ENCODE measurements at places on chromosomes 4 and X.
A peak's percentile ranks its signal among the peaks of the same experiment; 100 is the strongest.

GRCh38 chrX:3518870-3519269, 172.4 kb upstream of the MXRA5 start:
- DNase-seq: no peak

DNA sequence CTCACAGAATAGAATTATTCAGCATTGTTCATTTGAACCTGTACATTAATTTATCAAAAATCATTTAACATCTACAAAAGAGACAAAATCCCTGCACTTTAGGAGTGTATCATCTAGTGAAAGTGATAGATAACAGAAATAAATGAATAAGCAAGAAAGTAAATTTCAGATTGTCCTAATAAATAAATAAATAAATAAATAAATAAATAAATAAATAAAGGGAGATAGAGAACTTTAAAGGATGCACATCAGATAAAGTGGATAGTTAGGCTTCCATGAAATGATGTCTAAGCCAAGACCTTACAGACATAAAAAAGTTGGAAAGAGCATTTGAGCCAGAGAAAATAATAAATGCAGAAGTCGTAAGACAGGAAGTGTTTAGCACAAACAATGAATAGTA, 444.7 kb downstream of the CFAP47 start:
- no peak for DNase-seq

DNA sequence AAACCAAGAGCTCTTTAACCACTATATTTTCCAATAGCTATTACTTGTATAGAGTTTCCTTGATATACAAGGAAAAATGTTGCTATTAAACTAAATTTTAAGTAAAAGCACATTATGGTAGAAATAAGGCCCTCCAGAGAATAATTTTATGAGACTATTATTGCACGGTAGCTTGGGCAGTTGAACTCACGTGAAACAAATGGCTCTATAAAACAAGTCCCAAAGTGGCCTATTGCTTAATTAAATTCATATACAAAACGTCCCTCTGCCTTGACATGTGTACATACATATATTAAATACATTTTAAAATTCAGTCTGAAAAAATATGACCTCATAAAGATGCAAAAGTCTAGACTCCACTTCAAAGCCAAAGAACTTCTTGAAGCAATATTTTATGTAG, 582.2 kb downstream of the CENPC start:
- no peak for DNase-seq

GRCh38 chr4:129176864-129177263, 80.9 kb downstream of the C4orf33 start:
- DNase-seq: no peak

DNA sequence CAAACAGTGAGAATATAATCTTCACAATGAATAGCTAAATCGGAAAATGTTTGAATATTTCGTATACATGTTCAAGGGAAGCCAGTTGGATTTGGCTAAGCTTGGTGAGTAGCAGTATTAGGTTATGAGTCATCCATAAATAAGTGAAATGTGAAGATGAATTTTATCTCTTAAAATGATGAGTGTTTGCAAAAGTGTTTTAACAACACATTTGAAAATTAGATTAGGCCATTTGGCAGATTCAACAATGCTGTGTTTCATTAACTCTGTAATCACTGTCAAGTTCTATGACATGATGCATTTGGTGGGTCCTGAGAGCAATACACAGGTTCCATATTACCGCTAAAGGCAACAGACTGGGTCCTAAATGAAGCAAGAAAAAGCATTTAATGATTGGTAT, 301.9 kb upstream of the PRPS2 start:
- no peak for DNase-seq

DNA sequence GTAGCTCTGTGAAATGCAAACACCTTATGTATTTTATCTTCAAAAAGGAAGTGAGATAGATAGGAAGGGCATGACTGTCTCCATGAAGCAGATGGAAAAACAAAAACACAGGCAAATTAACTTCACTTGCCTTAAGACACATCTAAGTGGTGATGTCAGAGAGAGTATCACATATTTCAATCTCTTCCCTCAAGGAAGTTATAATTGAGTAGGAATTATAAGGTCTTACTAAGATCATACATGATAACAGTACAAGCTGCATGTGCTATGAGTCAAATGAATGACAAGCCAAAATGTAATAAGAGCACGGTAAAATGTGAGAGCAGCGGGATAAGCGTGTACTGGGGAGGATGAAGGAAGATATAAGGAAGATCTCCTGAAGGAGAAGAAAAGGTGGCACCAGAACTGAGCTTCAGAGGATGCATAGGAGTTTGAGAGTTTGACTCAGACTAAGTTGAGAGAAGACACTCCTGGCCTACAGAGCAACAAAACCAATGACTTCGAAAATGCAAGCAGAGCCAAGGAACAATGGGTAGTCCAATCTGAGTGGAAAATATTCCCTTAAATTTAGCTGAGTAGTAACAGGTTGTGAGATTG, 43.3 kb upstream of the GALNT7 start:
- DNase-seq: no peak

- peak; percentile 79 for DNase-seq
Measured at GRCh38 chr4:79049840-79050540, 110.8 kb upstream of the PAQR3 start.

GRCh38 chr4:86108137-86108536, 251.7 kb downstream of the MAPK10 start:
- no peak for DNase-seq

GRCh38 chr4:26785312-26785711, 75.3 kb upstream of the STIM2 start:
- no peak for DNase-seq

DNA sequence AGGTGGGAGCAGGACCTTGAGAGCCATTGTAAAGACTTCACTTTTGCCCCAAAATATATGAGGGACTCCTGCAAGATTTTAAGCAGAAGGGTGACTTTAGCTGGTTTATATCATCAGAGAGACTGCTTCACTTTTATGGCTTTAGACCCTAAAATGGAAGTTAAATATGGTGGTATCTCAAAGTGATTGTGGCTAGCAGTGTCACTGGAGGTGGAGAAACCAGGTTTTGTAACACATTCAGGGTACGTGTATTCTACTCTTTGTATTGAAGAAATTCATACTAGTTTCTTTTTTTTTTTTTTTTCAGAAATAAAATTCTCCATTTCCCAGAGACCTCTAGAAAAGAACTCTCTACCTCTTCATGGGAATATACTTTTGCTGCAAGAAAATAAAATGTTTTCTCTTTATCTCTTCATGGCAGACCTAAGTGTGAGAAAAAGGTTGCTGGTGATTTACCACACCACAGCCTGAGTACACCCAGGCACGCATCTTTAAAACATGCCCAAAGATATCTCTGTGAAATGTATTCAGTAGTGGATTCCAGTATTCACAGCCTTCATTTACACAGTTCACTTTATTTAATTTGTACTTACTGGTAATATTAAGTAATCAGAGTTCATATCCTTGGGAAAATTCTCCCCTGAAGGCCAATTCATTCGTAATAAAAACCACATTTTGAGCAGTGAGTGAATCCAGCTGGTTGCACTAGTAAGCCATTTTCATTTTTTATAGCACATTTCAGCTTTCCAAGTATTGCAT, 74.3 kb upstream of the GUCY1A1 start:
- DNase-seq: no peak

GRCh38 chr4:153765894-153766293, 6.1 kb upstream of the RNF175 start:
- no peak for DNase-seq

DNA sequence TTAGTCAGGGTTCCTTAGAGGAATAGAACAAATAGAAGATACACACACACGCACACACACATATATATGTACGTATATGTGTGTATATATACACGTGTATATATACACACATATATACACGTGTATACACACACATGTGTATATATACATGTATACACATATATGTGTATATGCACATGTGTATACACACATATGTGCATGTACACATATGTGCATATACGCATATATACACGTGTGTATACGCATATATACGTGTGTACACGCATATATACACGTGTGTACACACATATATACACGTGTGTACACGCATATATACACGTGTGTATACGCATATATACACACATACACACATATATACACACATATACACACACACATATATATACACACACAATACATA, 41.5 kb downstream of the ASMT start:
- no peak for DNase-seq

DNA sequence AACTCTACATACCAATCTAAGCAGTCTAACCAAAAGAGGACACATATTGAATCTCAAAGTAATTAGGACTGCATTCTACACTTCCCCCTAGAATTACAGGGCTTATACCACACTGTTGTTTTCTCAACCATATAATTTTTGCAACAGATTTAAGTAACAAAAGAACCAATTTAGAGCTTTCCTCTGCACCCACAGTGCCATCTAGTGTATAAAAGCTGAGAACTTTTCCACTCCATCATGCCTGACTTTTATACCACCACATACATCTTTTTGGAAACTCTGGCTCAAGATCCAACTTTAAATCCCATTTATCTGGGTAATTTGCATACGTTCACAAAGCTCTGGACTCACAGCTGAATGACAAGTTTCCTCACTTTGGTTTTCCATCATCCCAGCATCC, 99.5 kb downstream of the EFHC2 start:
- DNase-seq: peak; percentile 40

DNA sequence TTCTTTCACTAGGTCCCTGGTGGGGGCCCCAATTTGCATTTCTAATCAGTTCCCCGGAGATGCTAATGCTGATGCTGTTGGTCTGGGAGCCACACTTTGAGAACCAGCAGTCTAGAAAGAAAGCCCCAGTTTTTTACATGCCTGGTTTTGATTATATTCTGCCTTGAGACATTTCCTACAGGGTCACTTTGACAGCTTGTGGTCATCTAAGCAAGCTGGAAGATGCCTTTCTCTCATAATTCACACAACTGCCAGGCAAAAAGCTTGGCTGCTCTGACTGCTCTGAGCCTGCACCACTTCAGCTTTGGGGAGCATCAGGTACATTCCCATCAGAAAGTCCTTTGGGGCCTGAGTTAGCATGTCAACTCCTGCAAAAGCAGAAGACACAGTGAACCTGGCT, 5.9 kb upstream of the PLAC1 start:
- no peak for DNase-seq

DNA sequence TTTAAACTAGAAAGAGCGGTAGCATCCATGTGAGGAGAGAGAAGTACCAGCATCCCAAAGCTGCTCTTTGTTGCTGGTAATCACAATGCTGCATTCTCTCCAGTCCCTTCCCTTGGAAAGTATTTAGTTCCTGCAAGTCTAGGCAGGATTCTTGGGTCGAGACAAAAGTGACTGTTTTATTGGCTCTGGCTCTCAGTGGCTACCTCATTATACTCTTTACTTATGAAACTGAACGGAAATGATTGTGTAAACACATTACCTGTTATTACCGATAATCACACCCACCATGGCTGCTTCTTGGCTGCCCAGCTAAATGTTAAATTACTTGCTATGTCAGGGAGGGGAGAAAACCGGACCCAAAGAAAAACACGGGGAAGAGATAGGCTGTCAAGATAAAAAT, 26.2 kb downstream of the ATXN3L start:
- no peak for DNase-seq

- no peak for DNase-seq
Measured at GRCh38 chrX:81259020-81259713, 57.3 kb downstream of the SH3BGRL start.

GRCh38 chr4:180391613-180392012, 1851.6 kb upstream of the TENM3 start:
- no peak for DNase-seq

DNA sequence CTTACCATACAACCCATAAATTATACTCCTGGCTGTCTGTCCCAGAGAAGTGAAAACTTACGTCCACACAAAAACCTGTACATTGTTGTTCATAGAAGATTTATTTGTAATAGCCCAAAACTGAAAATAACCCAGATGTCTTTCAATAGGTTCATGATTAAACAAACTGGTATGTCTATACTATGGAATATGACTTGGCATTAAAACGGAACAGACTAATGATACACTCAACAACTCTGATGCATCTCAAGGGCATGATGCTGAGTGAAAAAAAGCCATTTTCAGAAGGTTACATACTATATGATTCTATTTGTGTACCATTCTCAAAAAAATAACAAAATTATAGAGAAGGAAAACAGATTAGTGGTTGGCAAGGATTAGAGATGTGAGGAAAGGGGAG, 11.6 kb upstream of the MND1 start:
- DNase-seq: no peak

DNA sequence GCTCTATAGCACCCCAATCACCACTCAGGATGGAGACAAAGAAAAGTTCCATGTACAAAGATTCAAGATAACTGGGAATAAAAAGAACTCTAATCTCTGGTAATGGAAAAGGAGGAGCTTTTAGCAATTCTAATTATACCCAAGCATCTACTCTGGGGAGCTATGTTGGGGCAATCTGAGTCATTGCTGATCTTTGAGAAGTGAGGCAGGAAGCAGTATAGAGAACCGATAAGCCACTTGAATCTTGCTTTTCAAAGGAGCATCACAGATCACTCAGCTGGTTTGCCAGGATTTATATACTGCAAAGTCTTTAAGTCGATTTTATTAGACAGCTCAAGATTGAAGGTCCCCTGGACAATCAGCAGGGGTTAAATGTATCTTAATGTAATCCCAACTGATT, 220.0 kb downstream of the ENOX2 start:
- no peak for DNase-seq

DNA sequence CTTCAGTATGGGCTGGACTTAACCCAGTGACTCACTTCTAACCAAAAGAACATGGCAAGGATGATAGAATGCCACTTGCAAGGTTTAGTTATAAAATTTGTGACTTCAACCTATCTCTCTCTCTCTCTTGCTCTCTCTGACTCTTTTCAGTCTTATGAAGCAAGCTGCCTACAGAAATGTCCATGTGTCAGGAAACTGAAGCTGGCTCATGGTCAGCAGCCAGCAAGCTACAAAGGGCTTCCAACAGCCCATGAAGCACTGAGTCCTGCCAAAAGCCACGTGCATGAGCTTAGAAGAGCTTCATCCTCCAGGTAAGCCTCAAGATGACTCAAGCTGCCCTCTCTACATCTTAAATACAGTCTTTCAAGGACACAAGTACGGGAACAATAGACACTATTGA, 100.3 kb downstream of the HS3ST1 start:
- DNase-seq: no peak

DNA sequence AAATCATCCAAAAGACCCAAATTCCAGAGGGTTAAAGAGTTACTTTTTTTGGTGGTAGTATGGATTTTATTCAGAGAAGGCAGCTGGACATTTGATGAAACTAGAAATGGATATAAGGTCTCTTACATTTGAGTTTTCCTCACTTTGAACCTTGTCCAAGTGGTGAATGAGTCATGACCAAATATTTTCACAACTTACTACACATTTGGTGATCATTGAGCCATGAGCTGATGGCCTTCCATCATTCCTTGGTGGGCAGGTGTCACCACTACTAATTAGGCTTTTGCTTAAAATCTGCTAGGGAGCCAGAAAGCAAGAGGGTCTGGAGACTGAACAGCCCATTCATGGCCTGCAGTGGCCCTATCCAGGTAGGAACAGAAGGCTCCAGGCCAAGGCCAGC, 620.2 kb upstream of the INTU start:
- no peak for DNase-seq

DNA sequence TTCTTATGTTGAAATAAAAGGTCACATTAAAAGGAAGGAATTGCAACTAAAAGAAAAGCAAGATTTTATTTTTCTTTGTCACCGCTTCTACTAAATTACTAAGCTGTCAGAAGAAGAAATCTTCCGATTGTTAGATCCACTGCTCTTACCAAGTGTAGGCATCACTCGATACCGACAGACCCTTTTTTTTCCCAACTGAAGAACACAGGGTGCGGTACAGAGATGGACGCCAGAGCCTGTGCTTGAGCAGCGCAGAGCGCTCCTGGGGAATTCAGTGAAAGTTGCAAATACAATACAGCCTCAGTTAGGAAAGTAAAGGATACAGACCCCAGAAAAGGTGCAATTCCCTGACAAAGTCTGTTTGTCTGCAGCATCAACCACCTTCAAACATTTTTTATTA, 94.9 kb upstream of the WDR17 start:
- peak; percentile 65 for DNase-seq

GRCh38 chrX:42460706-42461105, 317.3 kb downstream of the PPP1R2C start:
- DNase-seq: peak; percentile 6

Data from retina (tissue), 1 donor.